ENCODE measurements at places on chromosomes 7 and 10.
A peak's percentile ranks its signal among the peaks of the same experiment; 100 is the strongest.

DNA sequence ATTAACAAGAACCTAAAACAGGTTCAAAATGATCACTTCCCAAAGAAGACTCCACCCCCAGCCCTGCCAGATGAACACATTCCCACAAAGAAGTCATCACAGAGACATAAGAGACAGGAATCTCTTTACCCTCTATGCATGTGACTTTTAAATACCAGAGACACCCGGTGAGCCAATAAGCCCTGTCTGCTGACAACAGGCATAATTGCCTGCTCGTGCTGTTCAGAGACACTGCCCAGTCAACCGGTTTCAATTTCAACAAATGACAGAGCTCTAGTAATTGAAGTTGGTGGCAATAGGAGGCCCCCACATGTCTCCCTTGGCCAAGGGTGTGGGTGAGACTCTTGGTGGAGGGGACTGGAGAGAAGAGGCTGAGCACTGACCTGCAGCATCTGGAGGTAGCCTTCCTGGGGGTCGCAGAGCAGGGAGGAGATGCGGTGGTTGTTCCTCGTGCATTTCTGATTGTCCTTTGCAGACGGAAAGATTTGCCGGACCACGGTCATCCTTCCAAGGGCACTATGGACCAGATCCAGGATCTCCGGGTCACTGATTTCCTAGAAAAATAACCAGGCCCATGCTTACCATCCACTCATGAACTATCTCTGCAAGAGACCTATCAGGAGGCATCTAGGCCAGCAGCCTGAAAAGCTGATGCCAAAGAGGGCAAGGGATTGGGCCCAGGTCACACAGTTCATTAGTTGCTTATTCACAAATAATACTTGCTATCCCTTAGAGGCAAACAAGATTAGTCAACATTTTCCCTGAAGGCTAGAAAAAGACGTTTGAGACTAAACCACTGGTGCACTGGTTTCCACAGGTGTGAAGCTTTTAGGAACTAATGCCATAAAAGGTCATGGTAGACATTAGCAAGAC lies 497.7 kb downstream of the GRID1 start:
- DNase-seq: no peak

DNA sequence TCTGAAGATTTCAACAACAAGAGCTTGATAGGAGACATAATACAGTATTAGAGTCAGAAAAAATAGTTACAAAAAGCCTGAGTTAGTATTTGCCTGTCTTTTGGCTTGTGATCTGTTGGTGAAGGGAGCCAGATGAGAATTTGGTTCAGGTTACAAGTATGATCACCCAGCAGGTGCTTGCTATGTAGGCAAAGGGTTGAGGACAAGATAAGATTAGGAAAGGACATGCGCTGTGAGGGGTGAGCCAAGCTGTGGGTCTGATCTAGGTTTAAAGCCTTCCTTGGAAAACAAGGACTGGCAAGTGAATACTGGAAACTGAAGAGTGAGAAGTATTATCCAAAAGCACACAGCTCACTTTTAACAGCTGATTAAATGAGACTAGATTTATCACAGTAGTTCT lies 28.7 kb upstream of the CD36 start:
- DNase-seq: no peak

DNA sequence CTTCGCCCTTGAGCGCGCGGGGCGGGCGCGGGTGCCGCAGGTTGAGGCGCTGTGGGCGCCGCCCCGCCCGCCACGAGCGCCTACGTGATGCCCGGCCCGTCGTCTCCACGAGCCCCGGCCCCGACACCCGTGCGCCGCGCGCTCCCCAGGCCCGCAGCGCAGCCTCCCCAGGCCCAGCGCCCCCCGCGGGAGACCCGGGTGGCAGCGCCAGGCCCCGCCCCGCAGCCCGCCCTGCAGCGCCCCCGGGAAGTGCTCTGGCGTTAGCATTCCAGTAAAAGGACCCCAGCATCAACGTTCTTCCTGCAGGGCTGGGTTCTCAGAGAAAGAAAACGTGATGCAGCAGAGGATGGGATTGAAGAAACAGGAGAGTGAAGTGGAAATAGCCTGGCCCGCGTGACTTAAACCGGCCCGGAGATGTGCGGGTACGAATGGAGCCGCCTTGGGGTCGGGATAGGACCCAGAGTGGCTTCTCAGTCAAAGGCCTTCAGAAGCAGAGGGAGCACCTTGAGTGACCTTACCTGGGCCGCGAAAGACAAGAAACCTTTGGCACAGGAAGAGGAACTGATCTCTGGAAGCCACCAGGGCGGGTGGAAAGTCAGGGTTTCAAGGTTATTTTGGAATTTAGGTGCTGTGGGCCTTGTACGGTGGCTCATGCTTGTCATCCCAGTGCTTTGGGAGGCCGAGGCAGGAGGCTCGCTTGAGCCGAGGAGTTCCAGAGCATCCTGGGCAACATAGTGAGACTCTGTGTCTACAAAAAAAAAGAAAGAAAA lies 1.8 kb downstream of the PFKP start:
- no peak for DNase-seq

GRCh38 chr10:62384057-62384446 lies 9.9 kb downstream of the ZNF365 start:
- DNase-seq: peak; percentile 20

GRCh38 chr10:112981553-112981952 lies 31.5 kb downstream of the TCF7L2 start:
- no peak for DNase-seq

GRCh38 chr10:88934900-88935672 lies 17.5 kb downstream of the ACTA2 start:
- DNase-seq: peak; percentile 60

DNA sequence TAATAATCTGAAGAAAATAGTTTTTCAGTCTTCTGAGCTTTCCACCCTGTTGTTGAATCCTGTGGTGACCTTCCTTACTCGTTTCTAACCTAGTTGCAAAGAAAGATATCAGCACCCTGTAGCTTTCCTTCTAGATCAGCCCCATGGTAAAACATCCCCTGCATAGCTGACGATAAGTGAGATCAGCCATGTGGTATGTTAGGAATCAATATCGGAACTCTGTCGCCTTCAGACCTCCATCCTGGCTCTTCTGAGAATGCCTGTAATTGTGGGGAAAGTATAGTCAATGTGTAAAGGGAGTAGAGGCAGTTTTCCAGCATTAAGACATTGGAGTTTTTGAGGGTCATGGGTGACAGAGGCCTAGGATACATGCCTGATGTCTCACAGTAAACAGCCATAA lies 151.8 kb downstream of the LRRC4 start:
- DNase-seq: no peak

- no peak for DNase-seq
Measured at GRCh38 chr10:30114881-30115625, 55.7 kb upstream of the JCAD start.

- no peak for DNase-seq
Measured at GRCh38 chr7:43479042-43479441, 103.9 kb upstream of the STK17A start.

DNA sequence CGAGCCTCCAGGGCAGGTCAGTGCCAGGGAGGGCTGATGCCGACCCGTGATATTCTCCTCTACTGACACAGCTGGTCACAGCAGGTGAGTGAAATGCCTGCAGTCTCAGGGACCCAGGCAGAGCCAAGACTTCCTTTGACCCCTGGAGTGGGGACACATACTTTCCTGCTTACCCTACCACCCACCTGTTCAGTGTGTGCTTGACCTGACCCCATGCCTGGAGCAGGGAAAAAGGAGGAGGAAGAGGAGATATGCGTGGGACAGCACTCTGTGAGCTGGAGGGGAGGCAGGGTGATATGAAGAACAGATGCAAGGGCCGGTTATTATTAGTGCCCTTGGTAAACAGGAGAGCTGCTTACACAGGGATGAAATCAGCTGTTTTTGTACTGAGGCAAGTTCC lies 40.8 kb upstream of the WIPF3 start:
- no peak for DNase-seq

- peak; percentile 4 for DNase-seq
Measured at GRCh38 chr7:85464042-85464651, 277.3 kb upstream of the SEMA3D start.

GRCh38 chr7:149855361-149856305 lies 17.5 kb downstream of the ZNF862 start:
- DNase-seq: no peak

DNA sequence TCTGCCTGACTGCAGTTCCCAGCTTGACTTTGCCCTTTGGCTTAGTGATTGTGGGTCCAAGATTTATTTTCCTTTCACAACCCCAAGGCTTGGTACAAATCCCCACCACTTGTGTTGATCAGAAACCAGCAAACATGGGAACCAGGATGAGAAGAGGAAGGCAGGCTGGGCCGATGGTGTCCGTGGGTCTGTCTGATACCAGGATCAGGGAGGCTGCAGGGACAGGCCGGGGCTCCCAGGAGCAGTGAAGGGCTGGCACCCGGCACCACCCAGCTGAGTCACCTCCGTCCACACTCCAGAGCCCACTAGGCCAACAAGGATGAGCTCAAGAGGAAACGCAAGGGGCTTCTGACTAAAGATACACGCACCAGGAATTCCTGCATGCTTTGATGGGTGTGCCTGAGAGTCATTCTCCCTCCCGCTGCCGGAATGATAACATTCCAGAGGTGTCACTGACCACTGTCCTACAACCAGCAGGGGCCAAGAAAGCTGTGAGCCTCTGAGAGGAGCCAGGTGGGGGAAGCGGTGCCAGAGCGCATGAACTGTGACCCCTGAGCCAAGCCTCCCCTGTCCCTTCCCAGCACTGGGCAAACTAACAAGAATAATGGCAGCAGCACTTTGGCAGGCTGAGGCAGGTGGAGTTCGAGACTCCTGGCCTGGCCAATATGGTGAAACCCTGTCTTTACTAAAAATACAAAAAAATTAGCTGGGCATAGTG lies 29.2 kb upstream of the PROSER2 start:
- peak; percentile 49 for DNase-seq

GRCh38 chr7:26950889-26951288 lies 86.5 kb upstream of the SKAP2 start:
- no peak for DNase-seq

GRCh38 chr10:132666705-132667341 lies 119.1 kb downstream of the NKX6-2 start:
- DNase-seq: no peak

DNA sequence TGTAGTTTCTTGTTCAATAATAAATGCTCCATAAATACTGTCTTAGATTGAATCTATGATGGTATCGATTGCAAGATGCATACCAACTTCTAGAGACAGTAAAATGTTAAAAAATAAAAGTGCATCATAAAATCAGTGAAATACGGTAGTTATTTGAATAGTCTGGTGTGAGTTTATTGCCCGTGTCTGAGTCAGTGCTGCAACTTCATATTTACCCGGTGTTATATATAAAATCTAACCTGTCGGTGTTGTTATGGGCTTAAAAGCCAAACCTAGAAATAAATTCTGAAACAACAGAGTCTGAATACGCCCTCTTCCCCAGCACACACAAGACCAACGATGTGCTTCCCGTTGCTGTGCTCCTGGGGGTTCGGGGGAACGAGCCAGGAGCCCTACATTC lies 16.3 kb downstream of the MACROH2A2 start:
- no peak for DNase-seq

DNA sequence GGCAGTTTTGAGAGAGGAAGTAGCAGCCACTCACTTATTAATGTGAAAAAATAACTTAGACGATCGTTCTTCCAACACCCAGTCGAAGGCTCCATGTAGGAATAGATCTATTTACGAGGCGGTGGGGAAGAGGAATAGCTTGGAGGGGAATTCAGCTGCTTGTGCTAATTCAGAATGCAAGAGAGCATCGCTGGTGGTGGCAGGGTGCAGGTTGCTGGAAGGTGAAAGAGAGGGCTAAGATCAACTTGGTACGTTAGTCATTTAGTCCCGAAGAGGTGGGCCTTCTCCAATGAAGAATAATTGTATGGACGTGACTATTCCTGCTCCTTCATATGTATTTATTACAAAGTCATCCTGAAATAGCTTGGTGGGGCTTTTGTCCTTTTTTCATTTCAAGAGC lies 98.5 kb downstream of the SEC23IP start:
- no peak for DNase-seq

- no peak for DNase-seq
Measured at GRCh38 chr7:90596671-90597562, 796 bp downstream of the CDK14 start.

DNA sequence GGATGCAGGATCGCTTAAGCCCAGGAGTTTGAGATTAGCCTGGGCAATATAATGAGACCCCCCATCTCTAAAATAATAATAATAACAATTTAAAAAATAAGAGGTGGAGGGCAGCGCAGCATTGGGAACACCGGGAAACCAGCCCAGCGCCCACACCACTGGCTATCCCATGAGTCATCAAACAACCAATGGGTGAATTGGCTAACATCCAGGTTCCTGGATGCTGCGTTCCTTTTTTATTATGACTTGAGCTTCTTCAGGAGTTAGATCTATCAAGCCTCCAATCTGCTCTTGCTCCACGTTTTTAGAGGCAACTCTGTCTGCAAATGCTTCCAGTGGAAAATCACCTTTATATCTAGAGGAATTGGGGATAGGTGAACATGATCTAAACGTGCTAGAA lies 10.0 kb upstream of the LRRC4 start:
- no peak for DNase-seq

GRCh38 chr7:424961-425793 lies 94.5 kb downstream of the PDGFA start:
- no peak for DNase-seq

DNA sequence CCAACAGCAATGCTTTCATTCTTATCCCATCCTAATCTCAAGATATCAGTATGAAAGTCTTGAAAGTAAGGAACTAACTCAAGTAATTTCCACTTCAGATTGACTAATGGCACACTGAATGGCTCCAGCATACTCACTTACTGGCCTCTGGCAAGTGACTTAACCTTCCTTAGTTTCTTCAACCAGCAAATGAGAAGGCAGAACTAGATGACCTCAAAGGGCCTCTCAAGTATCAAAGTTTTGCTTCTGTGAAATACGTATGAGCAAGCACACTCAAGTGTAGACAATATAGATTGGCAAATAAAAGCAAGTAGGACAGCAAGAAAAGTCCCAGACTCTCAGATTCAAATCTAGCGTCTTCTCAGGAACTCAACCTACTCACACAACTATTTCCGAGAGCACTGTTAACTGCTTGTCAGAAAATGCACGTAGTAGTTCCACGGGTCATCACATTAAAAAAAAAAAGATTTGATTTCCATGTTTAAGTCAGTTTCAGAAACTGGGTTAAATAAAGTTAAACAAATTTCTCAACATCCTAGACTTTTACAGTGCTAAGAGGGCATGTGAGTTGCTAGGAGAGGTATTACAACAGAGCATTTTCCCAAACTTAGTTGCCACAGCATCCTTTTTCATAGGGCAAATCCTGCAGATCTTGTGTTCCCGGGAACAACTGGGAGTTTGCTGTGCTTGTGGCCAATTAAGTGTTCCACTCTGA lies 276.9 kb upstream of the KLF14 start:
- no peak for DNase-seq

DNA sequence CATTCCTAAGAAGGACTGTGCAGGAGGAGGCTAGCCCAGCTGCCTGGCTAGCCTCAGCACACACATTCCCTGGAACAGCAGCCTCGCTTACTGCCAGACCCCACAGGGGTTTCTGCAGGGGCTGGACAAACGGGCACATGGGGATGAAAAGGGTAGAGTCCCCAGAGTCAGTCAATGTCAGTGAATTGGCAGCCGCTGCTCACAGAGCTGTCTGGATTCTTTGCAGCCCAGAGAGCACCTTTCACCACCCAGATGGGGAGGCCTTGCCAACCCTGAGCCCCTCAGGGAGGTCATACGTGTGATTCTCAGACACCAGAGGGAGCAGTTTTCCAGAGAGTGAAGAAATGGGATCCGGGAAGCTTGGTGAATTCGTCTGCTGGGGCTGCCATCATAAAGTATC lies 143.3 kb downstream of the KCNMA1 start:
- no peak for DNase-seq

GRCh38 chr10:3782146-3782450 lies 2.9 kb downstream of the KLF6 start:
- peak; percentile 16 for DNase-seq
